Activated CD4-positive, alpha-beta T cell treated with anti-CD3 and anti-CD28 coated beads, Interleukin-2, amount 50 U/mL, for 24 hours (primary cell): ENCODE measurements at places on chromosomes 1 and 21.

GRCh38 chr1:205993068-205993467 lies 10.1 kb downstream of the RAB7B start:
- no peak for DNase-seq

DNA sequence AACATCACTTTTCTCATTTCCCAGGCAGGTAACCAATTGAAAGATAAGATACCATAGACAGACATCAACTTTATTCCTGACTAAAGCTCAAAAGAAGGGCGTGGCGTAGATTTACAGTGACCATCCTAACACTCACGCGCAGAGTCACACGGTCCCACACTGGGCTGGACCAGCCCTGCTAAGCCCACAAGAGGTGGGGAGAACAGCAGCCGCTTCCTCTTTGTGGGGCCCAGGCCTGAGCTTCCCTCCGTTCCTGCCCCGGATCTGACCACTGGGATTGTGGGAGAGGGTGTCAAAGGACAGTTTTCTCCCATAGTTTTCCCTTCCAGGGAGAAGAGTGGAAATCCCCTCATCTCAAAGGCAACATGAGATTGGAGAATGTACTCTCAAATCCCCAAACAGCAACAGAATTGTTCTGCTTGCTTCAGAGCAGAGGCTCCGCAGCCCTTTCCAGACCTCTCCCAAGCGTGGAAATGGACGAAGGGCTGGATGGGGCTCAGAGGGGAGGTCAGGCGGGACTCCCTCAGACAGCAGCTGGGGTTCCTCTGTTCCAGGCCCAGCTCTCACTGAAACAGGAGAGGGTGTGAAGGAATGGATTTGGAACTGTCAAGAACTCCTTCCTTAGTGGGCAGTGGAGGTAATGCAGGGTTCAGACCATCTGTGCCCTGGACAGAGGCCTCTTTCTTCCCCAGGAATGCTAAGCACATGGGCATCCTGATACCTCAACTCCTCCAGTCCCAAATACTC lies 33.7 kb downstream of the L1TD1 start:
- DNase-seq = no peak

- DNase-seq = no peak
Observed at GRCh38 chr1:2962541-2962940, 58.7 kb upstream of the ACTRT2 start.

DNA sequence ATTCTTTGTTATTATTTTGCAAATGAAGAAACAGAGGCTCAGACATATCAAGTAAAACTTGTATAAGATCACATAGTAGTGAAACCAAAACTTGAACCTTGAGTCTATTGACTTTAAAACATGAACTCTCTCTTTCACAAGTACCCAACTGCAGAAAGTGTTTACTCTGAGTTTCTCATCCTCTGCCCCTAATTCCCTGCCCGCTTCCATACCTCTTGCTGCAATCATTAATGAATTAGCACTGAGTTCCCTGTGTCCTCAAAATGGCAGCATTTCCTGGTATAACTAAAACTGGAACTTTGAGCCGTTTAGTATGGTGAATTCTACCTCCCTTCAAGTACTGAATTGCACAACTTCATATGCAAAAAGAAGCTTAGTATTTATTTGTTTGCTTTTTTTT lies 147.7 kb upstream of the DNAH14 start:
- DNase-seq = no peak

- DNase-seq = no peak
Observed at GRCh38 chr1:231630558-231631205, 4.1 kb downstream of the DISC1 start.

GRCh38 chr1:94769551-94769950 lies 50.6 kb upstream of the SLC44A3 start:
- no peak for DNase-seq

- DNase-seq = no peak
Observed at GRCh38 chr1:54624466-54625464, 1.4 kb upstream of the FAM151A start.
